ENCODE measurements at places on chromosomes 4 and X.

DNA sequence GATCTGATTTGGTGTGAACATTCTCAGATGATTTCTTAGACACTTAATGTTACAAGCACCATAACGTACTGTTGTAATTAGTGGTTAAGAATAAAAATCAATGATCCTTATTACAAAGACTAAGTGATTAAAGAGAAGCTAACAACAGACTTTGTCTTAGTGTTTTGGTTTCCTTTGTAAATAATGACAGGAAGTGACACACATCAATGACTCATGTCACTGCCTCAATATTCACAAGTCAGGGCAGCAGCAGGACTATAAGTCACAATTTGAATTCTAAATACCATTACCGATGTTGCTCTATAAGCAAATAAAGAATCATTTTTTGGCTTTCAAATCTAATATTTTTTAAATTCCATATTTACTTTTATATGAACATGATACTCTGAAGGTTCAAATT, 115.8 kb upstream of the FAT4 start:
- DNase-seq: peak; percentile 47

DNA sequence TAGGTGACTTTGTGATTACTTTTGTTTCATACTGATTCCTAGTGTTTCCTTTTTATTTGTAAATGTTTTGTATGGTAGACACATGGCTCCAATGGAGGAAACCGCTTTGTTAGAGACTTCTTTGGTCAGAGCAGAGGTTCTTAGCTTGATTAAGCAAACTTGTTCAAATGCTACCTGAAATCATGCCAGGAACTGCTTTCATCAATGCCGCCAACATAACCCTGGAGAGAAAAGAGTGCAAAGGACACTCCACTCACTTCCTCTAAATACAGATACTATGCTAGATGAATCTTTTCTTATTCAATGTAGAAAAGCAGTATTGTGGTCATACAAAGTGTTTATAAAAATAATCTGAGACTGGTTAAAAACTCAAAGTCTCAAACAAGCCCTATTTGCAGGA, 25.7 kb upstream of the COX7B2 start:
- DNase-seq: no peak

DNA sequence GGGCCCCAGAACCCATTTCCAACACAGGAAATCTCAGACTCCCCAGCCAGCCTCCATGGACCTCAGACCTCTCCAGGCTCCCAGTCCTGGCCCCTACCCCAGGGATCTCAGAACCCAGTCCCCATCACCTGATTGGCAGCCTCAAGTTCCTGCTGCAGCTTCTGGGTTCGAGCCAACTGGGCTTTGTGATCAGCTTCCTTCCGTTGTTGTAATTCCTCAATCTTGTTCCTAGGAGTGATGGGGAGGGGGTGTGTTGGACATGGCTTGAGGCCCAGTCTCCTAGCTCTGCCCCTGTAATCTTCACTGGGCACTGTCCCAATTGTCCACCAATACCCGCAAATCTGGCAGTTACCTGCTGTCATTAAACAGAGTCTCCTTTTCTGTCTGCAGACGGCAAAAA, 12.6 kb downstream of the GRIPAP1 start:
- no peak for DNase-seq

DNA sequence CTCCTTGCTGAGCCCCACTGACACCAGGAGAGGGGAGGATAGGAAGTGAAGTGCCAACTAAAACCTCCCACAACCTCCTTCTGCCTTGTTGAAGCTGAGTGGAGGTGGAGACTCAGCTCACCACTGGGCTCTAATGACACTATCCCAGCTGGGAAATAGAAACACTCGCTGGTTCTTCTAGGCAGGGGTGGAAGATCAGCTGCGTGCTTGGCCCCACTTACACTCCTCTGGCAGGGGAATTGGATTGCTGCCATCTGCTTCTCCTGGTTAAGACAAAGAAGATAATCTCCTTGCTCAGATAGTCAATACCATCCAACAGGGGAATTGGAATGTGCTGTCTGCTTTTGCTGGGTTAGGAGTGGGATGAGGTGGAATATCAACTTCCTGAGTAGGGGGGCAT, 392.5 kb downstream of the ZNF674 start:
- DNase-seq: no peak

DNA sequence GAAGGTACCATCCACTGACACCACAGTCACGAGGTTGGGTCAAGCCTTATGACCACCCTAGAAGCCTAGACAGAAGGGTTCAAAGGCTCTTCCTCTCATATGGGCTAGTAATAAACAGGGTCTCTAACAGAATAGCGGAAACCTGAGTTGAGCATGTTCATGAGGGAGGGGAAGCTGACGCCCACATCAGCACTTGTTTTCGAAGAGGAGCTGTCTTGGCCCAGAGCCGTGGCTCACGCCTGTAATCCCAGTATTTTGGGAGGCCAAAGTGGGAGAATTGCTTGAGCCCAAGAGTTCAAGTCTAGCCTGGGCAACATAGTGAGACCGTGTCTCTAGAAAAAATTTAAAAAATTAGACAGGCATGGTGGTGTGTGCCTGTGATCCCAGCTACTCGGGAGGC, 21.5 kb upstream of the TMSB4X start:
- DNase-seq: no peak
